ENCODE measurements at places on chromosomes 13 and 19.
A peak's percentile ranks its signal among the peaks of the same experiment; 100 is the strongest.

DNA sequence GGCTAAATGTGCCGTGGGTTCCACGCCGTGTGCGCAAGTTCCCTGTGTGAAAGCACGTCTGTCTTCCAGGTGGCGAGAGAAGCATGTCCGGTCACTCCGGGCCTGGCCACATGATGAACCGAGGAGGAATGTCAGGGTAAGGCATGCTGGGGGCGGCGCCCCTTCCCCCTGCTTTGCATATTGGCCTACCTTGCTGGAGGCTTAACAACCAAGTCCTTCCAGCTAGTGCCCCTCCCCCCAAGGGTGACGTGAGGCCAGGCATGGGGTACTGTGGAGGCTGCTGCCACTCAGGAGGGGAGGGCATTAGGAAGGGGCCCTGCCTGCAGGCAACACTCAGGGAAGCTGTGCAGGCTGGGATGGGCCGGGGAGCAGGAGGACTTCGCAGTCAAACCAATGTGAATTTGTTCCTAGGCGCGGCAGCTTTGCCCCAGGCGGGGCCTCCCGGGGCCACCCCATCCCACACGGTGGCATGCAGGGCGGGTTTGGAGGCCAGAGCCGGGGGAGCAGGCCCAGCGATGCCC lies 12.5 kb downstream of the MICOS13 start:
- no peak for DNase-seq

DNA sequence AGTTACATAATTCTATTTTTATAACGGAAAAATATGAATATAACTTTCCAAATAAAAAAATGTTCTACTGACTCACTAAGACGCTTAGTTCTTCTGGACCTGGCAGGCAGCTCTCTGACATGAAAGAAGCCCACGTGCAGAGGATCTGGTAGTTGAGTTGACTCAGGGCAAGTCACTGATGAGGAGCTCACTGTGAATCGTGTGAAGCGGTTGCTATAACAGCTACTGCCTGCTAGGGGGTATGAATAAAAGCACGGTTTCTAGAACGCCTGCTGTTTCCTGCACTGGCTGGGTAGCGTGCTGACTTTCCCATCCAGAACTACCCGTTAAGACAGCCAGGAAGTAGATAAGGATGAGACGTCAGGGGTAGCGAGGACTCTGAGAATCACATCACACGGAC lies 54.7 kb upstream of the WASF3 start:
- no peak for DNase-seq

GRCh38 chr13:45320876-45321629 lies 19.9 kb downstream of the TPT1 start:
- DNase-seq = no peak

DNA sequence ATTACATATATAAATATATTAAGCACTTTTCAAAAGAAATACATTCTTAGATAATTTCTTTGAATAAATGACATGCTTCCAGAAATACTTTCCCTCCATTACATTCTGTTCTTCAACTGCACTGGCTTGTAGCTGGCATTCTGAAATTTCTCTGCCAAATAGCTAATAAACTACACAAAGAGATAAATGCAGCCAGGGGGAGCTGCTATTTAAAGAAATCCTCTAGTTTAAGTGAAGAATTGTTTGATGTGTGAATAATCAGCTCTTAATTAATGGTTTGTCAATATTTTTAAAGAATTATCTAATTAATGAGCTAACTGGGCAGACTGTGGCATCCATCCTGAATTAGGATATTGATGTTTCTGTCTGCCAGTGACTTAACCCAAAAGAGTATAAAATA lies 30.7 kb downstream of the SLC7A1 start:
- DNase-seq = no peak

- no peak for DNase-seq
Observed at GRCh38 chr13:19601749-19602725, 31.4 kb upstream of the MPHOSPH8 start.

DNA sequence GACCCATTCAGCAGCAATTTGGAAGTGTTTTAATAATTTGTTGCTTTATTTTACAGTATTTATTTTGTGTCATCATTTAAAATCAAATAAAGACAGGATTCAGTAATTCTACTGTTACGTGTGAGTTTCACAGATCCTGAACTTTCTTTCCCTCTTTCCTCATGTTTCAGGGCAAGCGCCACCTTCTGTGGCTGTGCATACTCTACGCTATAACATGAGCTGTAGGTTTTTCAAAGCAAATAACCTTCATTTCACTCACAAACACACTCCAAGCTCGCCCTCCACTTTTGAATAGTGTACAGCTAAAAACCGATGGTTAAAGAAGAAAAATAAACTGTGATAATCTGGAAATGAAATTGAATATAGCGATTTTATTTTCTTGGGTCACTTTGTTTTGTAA lies 753.3 kb downstream of the OLFM4 start:
- DNase-seq = no peak

DNA sequence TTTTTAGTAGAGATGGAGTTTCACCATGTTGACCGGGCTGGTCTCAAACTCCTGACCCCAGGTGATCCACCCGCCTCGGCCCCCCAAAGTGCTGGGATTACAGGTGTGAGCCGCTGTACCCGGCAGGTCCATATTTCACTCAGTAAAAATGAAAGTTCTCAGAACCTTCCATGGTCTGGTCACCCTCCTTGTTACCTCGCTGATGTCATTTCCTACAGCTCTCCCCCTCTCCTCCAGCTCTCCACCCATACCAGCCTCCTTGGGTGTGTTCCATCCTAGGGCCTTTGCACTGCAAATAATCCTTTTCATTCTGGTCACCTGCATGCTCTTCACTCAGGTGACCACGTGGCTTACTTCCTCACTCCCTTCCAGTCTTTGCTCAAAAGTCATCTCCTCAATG lies 78.2 kb upstream of the TNFSF11 start:
- no peak for DNase-seq

- DNase-seq = no peak
Observed at GRCh38 chr13:80145171-80145690, 195.7 kb downstream of the SPRY2 start.

- peak; percentile 49 for DNase-seq
Observed at GRCh38 chr13:104984296-104984818, 1551.1 kb downstream of the EFNB2 start.

DNA sequence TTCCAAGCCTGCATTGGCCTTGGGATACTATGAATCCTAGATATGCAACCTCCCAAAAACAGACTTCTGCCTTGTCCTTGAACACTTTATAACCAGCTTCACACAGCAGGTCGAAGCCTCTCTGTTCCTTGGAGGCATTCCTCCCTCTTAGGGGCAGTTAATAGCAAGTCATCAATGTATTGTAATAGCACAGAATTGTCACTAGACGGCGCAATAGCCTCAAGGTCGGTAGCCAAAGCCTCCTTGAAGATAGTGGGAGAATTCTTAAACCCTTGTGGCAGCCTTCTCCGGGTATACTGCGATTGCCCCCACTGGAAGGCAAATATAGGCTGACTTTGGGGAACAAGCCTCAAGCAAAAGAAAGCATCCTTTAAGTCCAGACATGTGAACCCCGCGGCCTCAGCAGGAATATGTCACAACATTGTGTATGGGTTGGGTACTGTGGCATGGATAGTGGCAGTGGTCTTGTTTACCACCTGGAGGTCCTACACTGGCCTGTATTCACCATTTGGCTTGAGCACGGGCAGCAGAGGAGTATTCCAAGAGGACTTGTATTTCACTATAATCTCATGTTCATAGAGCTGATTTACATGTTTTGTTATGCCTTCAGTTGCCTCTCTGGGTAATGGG lies 61.1 kb downstream of the ZNF431 start:
- no peak for DNase-seq

- DNase-seq = no peak
Observed at GRCh38 chr13:107999751-108000150, 215.6 kb downstream of the LIG4 start.

DNA sequence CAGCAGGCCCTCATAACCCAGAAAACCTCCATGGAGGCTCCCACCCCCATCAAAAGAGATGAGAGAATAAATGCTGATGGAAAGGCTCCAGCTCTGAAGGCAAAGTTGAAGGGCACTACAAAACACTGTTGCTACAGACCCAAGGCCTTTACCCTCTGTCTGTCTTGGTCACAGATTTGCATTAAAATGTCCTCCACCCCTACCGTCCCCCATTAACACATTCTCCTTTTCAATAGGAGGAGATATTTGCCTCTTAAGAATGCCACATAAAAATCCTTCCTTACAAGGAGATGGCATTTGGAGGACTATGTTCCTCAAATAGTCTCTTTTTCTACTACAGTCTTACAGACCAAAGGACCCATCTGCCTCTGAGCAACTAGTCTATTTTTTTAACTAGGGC lies 361.5 kb downstream of the ENOX1 start:
- DNase-seq = no peak

DNA sequence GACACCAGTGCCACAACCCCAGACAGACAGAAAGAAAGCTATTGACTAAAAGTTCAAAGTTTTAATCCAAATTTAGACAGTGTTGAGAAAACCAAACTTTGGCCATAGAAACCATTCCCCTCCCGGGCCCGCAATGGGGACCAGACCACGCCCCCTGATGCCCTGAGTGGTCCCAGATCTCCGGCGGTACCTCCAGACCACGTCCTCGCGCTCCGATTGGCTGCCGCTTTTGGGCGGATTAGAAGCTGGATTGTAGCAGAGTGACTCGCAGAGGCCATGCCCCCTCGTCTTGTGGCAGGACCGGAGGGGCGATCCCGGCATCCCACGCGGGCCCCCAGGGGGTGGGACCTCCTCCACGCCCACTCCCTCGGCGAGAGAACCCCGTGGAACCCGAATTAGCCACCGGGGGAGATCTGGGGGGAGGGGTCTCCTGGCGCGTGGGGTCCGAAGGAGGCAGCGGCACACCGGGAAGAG lies 797 bp upstream of the HSD17B14 start:
- DNase-seq = no peak

DNA sequence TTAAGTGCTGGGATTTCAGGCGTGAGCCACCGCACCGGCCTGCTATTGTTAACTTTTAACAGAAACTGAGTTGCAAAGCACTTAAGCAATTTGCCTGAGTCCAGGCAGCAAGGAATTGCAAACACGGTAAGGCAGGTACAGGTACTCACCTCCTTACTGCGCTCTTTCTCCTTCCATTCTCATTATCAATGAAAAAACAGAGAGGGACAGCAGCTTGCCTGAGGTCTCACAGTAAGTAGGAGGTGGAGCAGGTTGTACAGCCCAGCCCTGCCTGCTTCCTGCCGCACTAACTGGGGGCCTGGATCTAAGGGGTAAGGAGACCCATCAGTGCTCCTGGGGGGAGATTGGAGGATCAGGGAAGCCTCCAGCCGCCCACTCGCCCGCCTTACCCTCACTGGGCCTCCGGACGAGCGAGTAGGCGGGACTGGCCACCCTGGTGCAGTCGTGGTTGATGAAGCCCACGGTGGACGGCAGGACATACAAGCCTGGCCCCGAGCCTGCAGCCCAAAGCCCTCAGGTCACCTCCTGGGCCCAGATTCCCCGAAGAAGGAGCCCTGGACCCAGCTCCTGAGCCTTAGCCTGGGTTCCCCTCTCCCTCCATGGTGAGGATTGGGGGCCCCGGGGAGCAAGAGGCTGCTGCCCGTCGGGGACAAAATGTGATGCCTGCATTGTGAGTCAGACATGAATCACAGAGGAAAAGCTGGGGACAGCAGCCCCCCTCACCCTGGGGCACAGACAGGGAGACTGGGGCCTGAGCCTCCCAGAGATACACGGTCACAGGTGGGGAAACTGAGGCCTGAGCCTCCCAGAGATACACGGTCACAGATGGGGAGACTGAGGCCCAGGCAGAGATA lies 11.4 kb upstream of the SHC2 start:
- no peak for DNase-seq

Data from DMS 273 treated with DMSO at 0.1 percent for 48 hours (cell line).